ENCODE measurements at places on chromosomes 6 and 20.

DNA sequence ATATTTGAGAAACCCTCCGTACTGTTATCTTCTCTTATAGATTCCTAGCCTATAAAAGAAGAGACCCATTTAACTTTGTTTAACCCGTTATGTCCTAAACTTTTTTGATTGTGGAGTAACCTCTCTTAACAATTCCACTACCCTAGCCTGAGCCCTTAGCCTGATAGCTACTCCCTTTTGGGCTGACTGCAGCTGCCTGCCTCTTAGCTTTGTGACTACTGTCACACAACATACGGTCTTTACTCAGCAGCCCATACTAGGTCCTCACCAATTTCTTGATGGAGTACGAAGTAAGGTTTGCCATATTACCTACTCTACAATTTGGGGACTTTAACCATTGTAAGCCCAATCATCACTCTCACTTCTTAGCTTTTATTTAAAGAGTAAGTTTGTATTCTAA, 72.7 kb downstream of the QRSL1 start:
- DNase-seq: no peak

DNA sequence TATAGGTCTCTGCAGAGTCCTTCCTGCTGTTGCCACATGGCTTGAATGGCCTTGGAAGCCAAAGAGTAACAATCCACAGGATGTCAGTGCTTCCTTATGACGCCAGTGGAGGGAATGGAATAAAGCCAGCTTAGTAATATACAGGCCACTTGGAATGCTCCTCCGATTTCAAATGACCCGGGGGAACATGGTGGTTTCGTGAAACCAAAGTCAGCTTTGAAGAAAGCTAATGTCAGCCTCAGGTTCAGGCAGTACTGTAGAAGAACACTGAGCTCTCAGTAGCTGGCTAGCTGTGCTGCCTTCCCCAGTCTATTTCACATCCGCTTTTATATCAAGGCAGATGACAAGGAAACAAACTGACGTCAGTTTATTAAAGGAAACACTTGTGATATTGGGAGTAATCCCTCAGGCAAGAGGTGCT, 189.1 kb downstream of the DTNBP1 start:
- DNase-seq: no peak

GRCh38 chr6:166433096-166433495, 50.4 kb upstream of the MPC1 start:
- DNase-seq: no peak

DNA sequence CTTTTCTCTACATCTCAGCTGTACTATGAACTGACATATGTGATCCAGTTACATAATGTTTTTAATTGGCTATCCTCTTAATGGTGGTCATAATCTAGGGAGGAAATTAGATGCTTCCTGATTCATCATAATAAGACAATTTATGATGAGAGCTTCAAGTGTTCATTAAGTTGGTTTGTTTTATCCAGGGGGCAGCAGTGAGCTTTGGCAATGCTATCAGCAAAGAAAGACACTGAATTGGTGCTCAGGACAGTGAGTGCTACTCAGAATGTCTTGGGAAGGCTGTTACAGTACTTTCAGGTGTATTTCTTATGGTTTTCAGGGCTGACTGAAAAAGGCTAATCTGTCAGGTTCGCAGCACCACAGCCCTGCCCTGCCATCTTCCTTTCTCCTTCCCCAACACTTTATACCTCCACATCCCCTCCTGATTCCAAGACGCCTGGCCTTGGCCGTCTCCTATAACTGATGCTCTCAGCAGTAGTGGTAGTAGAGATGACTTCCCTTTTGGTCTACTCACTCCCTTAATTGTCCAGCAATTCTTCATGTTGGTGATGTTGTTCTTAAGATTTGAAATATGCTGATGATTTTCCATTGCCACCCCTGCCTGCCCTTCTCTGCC, 67.0 kb upstream of the TNFAIP3 start:
- DNase-seq: peak; percentile 43

DNA sequence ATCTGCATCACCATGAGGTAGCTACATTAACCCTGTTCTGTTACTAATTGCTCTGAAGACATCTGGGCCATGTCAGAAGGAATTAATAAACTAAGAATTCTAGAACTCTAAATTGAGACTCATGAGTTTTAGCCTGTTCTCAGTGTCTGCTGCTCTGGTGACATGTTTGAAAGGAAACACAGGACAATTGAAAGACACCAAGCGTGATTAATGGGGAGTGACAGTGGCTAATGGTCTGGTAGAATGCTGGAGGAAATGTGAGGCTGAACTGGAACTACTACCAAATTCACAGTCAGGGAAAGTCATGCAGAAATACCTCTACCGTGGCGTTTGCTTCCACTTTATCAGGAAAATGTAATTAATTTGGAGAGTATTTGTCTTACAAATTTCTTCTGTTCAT, 140.0 kb downstream of the TBC1D7 start:
- no peak for DNase-seq

GRCh38 chr6:24882835-24883555, 52.8 kb downstream of the RIPOR2 start:
- no peak for DNase-seq

- no peak for DNase-seq
Observed at GRCh38 chr6:35368038-35368887, 25.9 kb downstream of the PPARD start.

DNA sequence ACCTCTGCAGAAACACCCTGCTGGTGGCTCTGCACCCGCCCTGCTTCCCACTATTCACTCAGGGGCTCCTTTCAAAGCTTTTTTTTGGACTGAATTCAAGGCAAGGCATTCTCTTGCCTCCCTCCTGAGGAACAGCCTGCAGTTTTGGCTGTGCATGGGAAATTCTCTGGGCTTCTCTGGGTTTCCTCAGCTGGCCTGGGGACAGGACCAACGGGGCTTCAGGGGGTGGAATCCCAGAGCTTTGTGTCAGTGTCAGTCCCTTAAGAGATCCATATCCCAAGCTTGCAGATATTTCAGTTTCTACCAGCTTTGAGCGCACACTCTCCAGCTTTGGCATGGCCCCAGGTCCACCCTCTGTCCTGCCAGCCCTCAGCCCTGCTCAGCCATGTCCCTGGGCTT, 2.0 kb downstream of the SCRT2 start:
- no peak for DNase-seq

GRCh38 chr20:54043076-54043967, 27.1 kb downstream of the BCAS1 start:
- DNase-seq: no peak

- DNase-seq: no peak
Observed at GRCh38 chr6:113976806-113977205, 5.9 kb upstream of the HDAC2 start.

DNA sequence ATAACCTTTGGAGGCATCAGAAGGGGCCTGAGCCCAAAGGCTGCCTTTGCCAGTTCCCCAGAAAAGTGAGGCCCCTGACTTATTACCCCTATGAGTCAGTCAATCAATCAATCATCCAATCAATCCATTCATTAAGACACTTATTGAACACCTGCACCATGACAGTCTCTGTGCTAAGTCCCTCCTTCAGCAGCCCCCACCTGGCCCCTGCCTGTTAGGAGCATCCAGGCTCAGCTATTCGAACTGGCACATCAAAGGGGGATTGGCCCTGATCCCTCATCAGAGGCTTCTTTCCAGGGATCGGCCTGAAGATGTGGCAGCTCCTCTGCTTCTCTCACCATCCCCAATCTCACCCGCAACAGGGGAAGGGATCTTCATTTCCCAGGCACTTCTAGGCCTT, 27.7 kb upstream of the VEGFA start:
- DNase-seq: no peak

DNA sequence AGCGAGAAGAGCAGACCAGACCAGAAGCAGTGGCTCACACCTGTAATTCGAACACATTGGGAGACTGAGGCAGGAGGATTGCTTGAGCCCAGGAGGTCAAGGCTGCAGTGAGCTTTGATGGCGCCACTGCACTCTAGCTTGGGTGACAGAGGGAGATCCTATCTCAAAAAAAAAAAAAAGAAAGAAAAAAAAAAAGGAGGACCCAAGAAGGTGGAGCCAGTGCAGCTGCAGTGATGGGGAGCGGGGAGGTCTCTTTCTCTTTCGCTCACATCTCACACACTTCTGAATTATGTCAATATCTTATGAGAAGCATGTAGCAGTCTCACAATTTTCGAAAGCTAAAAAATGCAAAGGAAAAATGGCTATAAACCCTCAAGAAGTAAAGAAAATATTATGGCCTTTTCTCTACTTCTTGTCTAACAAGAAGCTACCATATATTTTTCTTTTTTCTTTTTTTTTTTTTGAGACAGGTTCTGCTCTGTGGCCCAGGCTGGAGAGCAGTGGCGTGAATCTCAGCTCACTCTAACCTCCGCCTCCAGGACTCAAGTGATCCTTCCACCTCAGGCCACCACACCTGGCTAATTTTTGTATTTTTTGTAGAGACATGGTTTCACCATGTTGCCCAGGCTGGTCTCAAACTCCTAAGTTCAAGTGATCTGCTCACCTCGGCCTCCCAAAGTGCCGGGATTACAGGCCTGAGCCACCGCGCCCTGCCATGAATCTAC, 3.8 kb upstream of the SPO11 start:
- DNase-seq: no peak

DNA sequence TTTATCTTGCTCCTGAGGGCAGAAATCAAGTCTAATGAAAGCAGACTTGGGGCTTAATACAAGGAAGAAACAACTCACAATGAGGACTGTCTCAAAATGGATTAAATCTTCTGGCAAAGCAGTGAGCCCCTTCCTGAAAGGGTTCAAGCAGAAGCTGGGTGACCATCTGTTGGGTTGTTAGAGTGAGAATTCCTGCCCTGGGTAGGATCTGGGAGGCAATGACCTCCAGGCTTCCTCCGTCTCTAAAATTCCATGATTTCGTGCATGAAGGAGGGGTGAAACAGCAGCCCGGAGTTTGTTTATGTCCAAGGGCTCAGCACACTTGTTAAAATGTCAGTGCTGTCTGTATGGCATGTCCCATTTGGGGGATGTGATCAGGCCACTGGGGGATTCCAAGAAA, 64.0 kb upstream of the KCNK16 start:
- no peak for DNase-seq

GRCh38 chr20:58664883-58665282, 13.8 kb downstream of the STX16 start:
- DNase-seq: no peak

- DNase-seq: no peak
Observed at GRCh38 chr6:11919771-11920440, 92.2 kb upstream of the HIVEP1 start.

GRCh38 chr20:23228912-23229311, 121.7 kb upstream of the NXT1 start:
- DNase-seq: no peak

DNA sequence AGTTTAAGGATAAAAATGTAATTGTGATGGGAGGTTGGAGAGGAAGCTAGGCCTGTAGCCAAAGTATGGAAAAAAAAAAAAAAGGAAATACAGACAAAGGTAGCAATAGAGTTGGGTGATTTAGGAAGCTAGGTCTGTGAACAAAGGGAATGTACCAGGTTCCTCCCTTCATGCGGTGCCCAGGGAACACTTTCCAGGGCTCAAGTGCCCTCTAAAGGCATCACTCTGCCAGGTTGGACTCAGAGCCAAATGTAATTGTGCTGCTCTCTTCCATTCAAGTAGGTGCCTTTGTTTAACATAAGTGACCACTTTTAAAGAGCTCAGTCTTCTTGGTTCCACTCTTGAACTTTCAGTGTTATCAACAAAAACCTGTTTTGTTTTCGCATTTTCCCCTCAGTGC, 159.7 kb upstream of the AHI1 start:
- DNase-seq: no peak

- DNase-seq: no peak
Observed at GRCh38 chr6:111552958-111553357, 52.7 kb downstream of the TRAF3IP2 start.

DNA sequence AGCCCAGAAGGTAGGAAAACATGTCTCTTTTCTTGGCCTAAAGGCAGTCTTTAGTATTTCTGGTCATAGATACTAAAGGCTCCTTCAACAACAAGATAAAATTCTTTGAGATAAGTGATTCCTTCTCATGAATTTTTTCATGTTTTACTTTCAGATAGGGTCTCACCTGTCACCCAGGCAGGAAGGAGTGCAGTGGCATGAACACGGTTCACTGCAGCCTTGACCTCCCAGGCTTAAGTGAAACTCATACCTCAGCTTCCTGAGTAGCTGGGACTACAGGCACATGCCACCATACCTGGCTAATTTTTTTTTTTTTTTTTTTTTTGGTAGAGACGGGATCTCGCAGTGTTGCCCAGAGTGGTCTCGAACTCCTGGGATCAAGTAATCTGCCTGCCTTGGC, 9.1 kb downstream of the PNLDC1 start:
- DNase-seq: no peak

GRCh38 chr20:3237958-3238615, 903 bp downstream of the SLC4A11 start:
- DNase-seq: no peak

GRCh38 chr6:130008236-130008873, 10.0 kb upstream of the L3MBTL3 start:
- DNase-seq: no peak

GRCh38 chr6:82597201-82597600, 233.6 kb downstream of the TPBG start:
- DNase-seq: no peak

GRCh38 chr20:50292591-50293283, 102.1 kb downstream of the CEBPB start:
- no peak for DNase-seq

- no peak for DNase-seq
Observed at GRCh38 chr6:149910721-149911151, 12.2 kb downstream of the RAET1G start.

DNA sequence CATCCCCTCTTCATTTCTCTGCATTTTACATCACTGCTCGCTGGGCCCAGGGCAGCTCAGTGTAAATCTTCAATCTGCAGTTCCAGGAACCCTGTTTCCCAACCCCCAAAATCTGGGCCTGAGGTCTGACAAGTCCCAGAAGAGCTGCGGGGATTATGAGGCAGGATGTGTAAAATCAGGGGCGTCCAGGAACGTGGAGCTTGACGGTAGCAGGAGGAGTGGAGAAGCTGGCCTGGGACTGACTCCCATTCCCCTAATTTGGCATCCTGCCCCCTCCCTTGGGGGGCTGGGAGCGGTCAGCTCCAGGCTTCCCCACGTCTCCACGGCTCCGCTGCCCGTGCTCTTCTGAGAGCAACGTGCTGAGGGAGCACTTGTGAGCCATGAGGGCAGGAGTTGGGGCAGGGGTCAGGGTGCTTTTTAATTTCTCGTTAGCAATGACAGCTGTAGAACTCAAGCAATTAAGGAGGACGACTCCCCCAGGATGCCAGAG, 23.4 kb upstream of the VEGFA start:
- no peak for DNase-seq

- no peak for DNase-seq
Observed at GRCh38 chr6:163750431-163751031, 336.0 kb downstream of the QKI start.

DNA sequence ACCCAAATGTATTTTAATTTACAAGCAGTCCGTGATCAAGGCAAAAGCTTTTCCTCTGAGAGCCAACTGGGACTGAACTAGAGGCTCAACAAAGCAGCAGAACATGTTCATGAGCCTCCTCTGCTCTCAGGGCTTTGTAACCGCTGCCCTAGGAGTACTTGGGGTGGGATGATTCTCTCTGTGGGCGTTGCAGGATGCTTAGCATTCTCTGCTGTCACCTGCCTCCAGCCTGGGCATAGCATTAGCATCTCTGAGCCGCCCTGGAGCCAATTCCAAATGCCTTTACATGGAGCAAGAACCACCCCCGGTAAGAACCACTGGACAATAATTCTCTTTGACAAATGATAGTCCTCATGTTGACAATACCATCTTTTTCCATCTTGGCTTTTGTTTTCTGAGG, 237.6 kb upstream of the CDH4 start:
- no peak for DNase-seq

- DNase-seq: no peak
Observed at GRCh38 chr6:15608396-15608795, 54.4 kb downstream of the DTNBP1 start.

Data from CD8-positive, alpha-beta T cell (primary cell).